NCI-H2227 treated with DMSO at 0.1 percent for 48 hours (cell line): ENCODE measurements at places on chromosomes 6 and 20.

GRCh38 chr6:45163952-45164766, 164.0 kb upstream of the RUNX2 start:
- DNase-seq: no peak

- DNase-seq: no peak
These were observed 731.0 kb downstream of the EPHA7 start for GRCh38 chr6:92688342-92688741.

GRCh38 chr20:52959125-52959524, 13.0 kb upstream of the TSHZ2 start:
- peak; percentile 15 for DNase-seq

DNA sequence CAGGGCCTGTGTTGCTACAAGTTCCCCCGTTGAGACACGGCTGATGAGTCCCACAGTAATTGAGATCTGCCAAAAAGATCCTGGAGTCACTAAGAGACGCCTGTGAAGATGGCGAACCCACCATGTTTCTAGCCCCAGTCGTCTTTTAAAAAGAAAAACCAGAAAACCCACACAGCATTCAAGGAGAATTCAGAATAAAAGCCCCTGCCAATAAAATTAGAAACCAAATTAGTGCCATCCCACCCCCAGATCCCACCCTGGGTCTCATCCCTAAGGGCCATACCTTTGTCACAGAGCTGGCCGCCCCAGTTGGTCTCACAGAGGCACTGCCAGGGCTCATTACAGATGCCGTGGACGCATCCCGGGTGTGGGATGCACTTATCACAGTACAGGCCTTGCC, 21.6 kb downstream of the JAG1 start:
- DNase-seq: no peak

- DNase-seq: no peak
These were observed 86.6 kb downstream of the HFE start for GRCh38 chr6:26173836-26174145.

GRCh38 chr6:145668844-145669243, 66.5 kb downstream of the EPM2A start:
- no peak for DNase-seq

DNA sequence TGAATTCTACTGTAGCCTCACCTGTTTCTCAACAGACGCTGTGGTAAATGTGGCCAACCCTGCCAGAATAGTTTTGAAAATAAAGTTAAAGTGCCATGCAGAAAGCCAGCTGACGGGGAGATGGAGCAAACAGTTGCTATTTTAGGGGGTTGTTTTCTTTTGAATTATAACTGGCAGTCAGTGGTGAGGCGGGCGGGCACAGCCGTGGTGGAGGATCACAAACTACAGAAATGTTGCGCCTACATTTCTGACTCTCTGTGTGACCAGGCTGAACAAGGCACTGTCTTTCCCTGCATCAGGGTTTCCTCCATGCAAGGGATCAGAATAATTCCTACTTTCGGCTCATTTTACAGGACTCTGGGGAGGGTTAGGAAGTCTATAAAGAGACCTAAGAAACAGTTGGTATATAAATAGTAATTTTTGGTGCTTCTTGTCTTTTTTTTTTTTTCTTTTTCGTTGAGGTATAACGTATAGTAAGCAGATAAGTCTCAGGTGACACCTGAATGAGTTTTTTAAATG, 17.2 kb downstream of the CHMP4B start:
- no peak for DNase-seq

GRCh38 chr6:166331503-166332415, 10.6 kb downstream of the SFT2D1 start:
- DNase-seq: no peak

GRCh38 chr6:168188369-168189199, 109.6 kb upstream of the FRMD1 start:
- no peak for DNase-seq

DNA sequence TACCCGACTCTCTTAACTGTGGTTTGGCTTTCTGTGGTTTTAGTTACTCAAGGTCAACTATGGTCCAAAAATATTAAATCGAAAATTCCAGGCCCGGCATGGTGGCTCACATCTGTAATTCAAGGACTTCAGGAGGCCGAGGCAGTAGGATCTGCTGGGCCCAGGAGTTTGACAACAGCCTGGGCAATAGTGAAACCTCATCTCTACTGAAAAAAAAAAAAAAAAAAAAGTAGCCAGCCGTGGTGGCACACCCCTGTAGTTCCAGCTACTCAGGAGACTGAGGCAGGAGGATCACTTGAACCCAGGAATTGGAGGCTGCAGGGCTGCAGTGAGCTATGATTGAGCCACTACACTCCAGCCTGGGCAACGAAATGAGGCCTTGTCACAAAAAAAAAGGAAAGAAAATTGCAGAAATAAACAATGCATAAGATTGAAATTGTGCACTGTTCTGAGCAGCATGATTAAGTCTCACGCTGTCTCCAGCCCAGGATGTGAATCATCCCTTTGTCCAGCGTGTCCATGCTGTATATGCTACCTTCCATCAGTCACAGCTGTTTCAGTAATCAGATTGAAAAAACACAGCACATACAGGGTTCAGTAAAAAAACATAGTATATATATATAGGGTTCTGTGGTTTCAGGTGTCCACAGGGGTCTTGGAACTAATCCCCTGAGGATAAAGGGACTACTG, 40.7 kb downstream of the RGS17 start:
- no peak for DNase-seq

GRCh38 chr6:70303034-70303525, at the start of gene COL9A1:
Gene COL9A1 (minus strand): TSS chr6:70303084. CDS start chr6:70302924, 160 bp downstream.
- DNase-seq: no peak

- no peak for DNase-seq
These were observed 32.2 kb upstream of the TULP1 start for GRCh38 chr6:35544769-35545361.

GRCh38 chr20:34570859-34571306, 12.4 kb downstream of the MAP1LC3A start:
- DNase-seq: no peak

DNA sequence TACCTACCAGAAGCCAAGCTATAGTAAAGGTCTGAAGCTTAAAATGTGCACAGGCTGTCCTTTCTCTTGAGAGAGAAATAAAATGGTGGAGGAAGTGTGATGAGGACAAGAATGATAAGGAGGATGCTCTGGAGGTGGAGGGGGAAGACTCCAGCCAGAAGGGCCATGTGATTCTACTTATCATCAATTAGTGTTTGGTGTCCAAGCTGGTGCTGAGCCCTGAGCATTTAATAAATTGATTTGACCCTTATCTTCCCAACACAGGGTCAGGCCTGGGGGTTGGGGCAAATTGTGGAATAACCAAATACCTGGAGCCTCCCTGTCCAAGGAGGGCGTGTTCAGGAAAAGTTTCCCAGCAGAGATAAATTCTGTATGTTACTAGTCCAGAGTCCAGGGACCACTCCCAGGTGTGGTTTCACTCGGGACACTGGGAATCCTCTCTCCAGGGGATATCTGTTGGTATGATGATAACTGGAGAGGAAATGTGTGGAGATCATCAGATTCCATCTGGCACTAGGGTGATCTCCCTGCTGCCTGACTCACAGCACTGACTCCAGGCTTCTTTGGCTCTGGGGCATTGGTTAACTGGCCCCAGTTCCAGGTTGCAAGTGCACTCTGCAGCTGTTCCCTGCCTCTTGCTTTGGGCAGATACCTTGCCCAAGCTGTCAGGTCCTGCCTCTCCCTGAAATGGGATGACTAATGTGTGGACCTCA, 3.8 kb upstream of the MYBL2 start:
- DNase-seq: no peak

DNA sequence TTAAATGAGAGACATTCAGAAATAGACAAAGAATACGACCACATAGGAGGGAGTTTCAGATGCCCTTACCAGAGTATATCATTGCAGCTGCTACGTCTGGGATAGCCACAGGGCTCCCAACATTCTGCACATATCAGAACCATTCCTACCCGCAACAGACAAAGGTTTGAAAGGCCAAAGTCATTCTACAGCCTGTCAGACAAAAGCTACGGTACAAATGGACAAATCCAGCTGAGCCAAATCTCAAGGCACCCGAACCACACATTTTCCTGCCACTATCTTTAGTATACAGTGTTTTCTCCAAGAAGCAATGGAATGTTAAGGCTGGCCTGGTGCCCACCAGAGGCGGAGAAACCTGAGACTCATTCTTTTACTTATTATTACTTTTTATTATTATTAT, 30.5 kb upstream of the LYRM2 start:
- DNase-seq: no peak
